Stimulated activated naive B cell treated with anti-CD40 and anti-IgM and Interleukin-4, amounts not matched to agents 10 μg/mL and 1 μg/mL and 100 μg/mL, for 72 hours (primary cell): ENCODE measurements at places on chromosomes 6 and 20.

- no peak for DNase-seq
These were observed 1.1 kb downstream of the FBXO30 start for GRCh38 chr6:145813285-145814034.

GRCh38 chr6:33592595-33593413 lies 12.7 kb upstream of the BAK1 start:
- peak; percentile 76 for DNase-seq

GRCh38 chr6:113634352-113635163 lies 222.6 kb upstream of the MARCKS start:
- DNase-seq, result peak; percentile 48

GRCh38 chr6:105810105-105810921 lies 275.8 kb upstream of the PRDM1 start:
- DNase-seq, result no peak

GRCh38 chr20:46545077-46545826 lies 5.2 kb downstream of the OCSTAMP start:
- DNase-seq, result no peak

- DNase-seq, result no peak
These were observed 80.0 kb downstream of the CBFA2T2 start for GRCh38 chr20:33569802-33570391.

- no peak for DNase-seq
These were observed 296.1 kb upstream of the FOXQ1 start for GRCh38 chr6:1015825-1016224.

DNA sequence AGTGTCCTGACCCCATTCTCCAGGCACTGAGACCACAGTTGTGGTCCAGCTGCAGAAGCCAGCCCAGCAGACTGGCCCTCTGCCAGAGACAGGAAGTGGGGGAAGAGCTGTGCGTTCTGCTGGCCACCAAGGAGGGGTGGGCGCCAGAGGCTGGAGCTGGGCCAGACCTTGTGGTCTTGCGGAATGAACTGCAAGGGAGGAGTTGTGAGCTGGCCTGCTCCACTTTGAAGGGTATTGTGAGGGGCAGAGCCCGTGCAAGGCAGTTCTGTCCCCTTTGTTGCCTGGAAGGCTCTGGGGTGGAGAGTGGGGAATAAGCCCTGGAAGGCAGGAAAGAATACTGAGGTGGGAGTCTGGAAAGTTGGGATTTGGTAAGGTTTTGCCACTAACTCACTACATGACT lies 3.6 kb upstream of the MDFI start:
- DNase-seq, result no peak

- no peak for DNase-seq
These were observed 25.7 kb downstream of the PRPH2 start for GRCh38 chr6:42696526-42697267.

GRCh38 chr6:155221086-155221485 lies 42.7 kb upstream of the CLDN20 start:
- DNase-seq, result no peak

DNA sequence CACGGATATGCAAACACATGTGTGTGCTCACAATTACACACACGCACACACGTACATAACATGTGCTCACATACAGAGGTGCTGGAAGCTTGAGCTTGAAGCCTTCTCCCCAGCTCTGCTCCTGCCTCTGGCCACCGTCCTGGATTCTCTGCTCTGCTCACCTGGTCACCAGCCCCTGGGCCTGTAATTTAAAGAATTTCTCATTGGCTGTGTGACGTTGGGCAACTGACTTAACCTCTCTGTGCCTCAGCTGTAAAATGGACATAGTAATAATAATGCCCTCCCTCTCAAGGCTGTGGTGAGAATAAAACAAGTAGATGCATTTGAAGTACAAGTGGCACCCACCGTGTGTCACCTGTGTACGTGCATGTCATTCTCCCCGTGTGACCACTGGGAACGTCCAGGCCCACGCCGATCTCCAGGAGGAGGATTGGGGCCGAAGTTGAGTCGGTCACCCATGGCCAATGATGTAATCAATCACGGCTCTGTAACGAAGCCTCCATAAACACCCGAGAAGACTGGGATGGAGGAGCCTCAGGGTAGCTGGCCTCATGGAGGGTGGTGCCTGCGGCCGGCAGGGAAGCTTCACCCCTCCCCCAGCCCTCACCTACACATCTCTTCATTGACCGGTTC lies 160.9 kb upstream of the AFDN start:
- DNase-seq, result no peak
